ENCODE measurements at places on chromosomes 4 and X.

DNA sequence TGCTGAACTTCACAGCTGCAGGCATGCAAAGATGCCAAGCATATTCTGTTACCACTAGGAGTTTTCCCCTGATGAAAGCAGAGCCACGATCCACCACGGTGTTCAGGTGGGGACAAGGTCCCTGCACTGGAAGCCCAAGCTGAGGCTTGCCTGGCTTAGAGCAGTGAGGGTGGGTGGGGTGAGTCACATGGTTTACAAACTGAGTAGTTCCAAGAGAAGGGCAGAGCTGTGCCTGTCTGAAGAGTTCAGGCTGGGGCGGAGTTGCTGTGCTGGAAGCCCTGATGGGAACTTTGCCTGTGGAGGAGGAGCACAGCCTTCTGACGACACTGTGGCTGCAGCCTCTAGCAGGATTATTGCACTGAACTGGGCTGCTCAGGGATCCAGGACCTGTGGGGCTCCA, 45.5 kb downstream of the FAM9B start:
- no peak for DNase-seq

- peak; percentile 69 for DNase-seq
Measured at GRCh38 chr4:170071196-170071595, 18.6 kb downstream of the AADAT start.

- no peak for DNase-seq
Measured at GRCh38 chr4:87108142-87108546, 112.3 kb downstream of the KLHL8 start.

DNA sequence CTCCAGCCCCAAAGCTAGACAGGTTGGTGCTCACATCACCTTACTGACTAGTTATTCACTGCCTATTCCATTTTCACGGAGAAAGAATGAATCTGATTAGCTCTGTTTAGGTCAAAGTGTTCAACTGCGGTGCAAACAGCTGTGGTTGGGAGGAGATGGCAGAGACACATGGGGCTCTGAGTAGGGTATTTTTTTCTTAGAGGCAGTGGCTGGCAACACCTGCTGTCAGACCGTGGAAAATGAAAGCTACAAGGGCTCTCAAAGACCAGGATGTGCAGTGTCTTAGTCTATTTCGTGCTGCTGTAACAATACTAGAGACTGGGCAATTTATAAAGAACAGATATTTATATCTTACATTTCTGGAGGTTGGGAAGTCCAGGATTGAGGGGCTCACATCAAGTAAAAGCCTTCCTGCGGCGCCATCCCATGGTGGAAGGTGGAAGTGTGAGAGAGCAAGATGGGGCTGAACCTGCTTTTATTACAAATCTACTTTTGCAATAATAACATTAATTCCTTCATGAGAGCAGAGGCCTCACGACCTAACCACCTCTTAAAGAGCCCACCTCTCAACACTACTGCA, 10.6 kb downstream of the NYX start:
- DNase-seq: no peak

- no peak for DNase-seq
Measured at GRCh38 chr4:157888281-157888680, 284.5 kb downstream of the GASK1B start.

DNA sequence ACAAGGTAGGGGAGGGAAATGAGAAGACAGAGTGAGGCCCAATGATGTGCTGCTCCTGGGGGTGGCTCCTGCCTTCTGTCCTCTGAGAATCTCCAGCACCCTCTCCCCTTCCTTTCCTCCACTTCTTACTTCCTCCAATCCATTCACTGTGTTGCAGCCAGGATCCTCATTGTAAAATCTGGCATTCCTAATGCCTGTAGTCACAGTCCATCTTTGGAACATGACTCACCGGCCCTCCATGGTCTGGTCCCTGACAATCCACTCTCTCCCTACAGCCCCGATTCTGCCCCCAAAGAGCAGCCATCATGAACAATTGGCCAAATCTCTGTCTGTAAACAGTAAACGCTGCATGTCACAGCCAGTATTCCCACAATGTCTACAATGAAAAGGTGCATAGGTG, 72.9 kb downstream of the CLNK start:
- no peak for DNase-seq

DNA sequence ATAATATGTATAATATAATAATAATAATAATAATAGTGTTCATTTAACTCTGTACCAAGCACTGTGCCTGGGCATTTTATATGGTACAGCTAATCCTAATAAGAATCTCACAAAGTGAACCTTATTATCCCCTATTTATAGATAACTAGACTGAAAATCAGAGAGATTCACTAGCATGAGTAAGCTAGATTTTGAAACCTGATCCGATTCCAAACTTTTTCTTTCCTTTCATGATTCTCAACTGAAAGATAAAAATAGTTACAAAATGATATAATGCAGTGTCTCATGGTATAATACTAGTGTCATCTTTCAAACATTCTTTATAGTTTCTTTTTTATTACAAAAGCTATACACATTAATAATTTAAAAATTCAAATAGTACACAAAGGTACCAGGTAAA, 55.9 kb upstream of the RNF128 start:
- no peak for DNase-seq

DNA sequence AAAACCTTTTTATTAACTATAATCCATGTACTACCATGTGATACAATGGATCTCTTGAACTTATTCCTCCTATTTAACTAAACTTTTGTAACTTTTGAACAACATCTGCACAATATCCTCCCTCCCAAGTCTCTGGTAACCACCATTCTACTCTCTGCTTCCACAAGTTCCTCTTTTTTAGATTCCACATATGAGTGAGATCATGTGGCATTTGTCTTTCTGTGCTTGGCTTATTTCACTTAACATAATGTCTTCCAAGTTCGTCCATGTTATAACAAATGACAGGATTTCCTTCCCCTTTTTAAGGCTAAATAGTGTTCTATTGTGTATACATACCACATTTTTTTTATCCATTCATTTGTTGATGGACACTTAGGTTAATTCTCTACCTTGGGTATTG, 28.1 kb downstream of the DCAF8L1 start:
- DNase-seq: no peak

DNA sequence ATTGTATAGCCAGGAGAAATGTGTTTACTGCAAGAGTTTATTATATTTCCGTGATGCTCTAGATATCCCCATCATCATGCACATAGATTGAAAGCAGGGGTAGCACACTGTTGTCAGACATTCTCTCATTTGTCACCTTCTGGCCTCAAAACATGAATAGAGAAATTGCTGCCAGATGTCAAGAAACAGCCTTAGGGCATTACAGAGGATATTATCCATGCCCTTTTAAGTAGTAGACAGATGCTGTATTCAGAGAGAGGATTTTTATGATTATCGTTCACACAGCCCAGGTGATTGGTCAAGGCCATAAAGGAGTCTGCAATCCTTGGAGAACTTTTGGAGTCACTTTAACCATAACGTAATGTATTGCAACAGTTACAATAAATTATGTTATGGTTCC, 1961.5 kb upstream of the TENM3 start:
- DNase-seq: no peak

DNA sequence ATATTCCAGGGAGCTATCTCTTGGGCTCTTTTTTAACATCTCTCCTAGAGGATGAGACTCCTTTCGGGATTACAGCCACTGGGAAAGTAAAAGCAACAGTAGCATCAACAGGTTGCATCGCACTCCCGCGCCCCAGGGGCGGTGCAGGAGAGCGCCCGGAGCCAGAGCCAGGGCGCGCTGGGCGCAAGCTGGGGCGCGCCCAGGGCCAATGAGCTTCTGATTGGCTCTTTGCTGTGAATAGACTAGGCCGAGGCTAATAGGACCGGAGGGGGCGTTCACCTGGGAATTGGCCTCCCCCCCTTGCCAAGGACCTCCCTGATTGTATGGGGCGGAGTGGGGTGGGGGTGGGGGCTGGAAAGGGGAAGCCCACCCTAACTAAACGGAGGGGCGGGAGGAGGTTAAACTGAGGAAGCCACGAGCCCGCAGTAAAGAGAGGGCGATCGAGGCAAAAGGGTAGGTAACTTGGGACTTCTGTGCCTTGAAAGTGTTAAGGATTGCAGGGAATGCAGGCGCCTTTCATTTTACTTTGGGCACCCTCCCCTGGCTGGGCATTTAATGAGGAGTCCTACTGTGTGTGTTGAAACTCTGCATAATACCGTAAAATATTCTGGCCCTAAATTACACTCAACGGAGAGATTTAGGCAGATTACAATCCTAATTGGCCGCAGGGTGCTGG, 1.1 kb upstream of the ATOH1 start:
- DNase-seq: peak; percentile 15

DNA sequence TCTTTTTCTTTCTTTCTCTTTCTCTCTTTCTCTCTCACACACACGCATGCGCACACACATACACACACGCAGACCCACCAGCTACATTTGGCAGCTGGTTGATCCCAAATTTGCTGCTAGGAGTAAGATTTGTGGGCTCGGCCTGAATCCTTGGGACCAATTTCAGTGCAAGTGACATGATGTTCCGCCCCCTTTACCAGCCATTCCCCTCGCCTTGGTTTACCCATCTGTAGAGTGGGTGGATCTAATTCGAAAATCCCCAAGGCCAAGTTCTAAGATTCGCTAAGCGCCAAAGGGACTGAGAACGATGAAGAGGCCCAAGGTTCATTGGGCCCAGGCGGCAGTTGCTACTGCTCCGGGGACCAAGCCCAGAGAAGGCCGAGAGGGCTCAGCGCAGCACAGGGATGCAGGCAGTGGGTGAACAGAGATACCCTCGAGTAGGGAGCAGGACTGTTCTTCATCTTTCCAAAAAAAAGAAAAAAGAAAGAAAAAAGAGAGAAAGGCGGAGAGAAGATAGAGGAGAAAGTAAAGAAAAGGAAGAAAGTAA, 5.8 kb downstream of the NKX3-2 start:
- no peak for DNase-seq

GRCh38 chr4:95524729-95525128, 24.0 kb downstream of the UNC5C start:
- DNase-seq: no peak

- no peak for DNase-seq
Measured at GRCh38 chr4:1842993-1843448, 12.9 kb downstream of the LETM1 start.

DNA sequence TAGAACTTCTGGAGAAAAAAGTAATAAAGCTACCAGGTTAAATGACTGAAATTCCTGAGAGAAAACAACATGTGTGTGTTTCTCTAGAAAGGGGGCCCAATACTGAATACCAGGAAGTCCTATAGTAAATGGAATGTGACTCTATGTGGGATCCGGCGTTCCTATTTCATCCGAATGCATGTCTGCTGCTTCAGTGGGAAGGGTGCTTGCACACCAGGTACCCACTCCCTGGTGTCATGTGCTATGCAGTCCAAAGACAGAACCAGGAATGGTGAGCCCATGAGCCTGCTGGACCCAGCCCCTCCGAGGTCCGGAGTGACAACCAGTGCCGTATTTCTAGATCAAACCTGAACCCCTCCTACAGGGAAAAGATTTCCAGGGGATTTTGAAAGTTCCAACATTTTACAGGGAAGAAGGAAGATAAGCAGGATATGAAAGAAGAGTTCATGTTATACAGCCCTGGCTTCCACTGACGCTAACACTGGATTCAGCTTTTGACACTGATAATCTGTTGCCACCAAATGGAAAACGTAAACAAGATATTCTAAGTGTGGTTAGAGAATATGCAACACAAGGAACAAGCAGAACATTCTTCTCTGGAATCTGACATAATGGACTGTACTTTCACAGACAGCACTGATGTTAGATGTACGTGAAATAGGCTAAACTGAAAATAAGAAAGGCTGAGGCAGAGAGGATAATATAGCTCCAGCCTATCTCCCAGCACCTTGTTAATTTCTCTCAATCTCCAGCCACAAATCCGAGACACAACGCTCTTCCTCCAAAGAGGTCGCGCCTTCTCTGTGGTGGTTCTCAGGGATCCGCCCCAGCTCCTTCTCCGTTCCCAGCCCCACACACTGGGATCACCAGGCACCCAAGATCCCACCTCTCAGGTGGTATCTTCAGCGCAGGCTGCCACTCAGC, 725 bp upstream of the CXCL1 start:
- DNase-seq: no peak

GRCh38 chr4:53057679-53058078, 195.6 kb downstream of the RASL11B start:
- no peak for DNase-seq

- no peak for DNase-seq
Measured at GRCh38 chrX:14496674-14497073, 32.7 kb upstream of the GLRA2 start.

DNA sequence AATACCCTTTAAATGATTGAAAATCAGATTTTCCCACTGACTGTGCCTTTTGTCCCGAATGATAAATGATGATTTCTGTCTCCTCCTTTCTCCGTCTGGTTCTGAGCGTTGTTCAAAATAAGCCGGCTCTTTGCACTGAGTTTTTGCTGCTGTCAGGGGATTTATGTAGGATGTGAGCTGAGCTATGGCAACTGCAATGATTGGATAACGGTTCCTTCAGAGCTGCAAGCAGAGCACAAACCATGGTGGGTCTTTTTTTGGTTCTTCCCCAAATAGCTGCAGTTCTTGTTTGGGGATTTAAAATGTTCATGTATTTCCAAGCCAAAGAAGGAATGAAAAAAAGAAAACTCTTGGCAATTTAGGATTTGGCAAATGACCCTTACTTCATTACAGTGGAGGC, 124.5 kb upstream of the CASK start:
- no peak for DNase-seq

GRCh38 chr4:77994194-77994721, 62.9 kb upstream of the FRAS1 start:
- DNase-seq: no peak

DNA sequence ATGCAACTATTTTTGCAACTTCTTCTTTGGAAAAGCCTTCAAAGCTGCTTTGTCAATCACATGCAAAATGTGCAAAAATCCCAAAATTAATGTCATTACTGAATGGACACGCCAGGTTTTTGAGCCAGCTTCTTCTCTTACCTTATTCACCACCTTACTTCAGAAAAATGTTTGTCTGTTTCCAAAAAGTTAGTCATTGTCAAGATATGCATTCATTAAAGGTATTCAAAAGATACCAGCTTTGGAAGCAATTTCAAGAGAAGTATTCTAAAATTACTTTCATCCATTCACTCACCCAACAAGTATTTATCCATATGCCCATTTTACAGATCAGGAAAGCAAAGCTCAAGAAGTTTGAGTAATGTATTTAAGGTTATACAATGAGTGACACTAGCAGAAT, 2.3 kb upstream of the SEPSECS start:
- DNase-seq: no peak

DNA sequence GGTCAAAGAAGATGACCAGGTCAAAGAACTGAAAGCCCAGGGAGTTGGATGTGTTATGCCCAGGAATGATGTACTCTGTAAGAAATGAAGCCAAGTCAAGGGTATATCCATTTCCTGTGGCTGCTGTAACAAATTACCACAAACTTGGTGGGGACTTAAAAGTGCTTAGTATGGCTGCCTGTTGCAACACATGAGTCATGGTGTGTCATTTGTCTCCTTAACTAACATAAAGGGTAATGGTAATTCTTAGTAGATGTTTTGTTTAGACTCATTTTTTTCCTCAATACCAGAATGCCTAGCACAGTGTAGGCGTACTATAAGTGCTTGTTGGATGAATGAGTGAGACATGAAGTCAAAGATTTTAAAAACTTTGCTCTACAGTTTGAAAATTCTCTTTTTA, 45.7 kb downstream of the SYTL5 start:
- DNase-seq: peak; percentile 0

- DNase-seq: no peak
Measured at GRCh38 chrX:12159799-12160198, 21.5 kb downstream of the FRMPD4 start.

- DNase-seq: peak; percentile 42
Measured at GRCh38 chr4:128427832-128428366, 140.3 kb upstream of the PGRMC2 start.

All from erythroblast (primary cell).